ENCODE measurements at places on chromosomes 2 and 18.

GRCh38 chr2:230905448-230906421 lies 19.3 kb downstream of the GPR55 start:
- no peak for DNase-seq

GRCh38 chr18:9062418-9062751 lies 40.1 kb upstream of the NDUFV2 start:
- no peak for DNase-seq

DNA sequence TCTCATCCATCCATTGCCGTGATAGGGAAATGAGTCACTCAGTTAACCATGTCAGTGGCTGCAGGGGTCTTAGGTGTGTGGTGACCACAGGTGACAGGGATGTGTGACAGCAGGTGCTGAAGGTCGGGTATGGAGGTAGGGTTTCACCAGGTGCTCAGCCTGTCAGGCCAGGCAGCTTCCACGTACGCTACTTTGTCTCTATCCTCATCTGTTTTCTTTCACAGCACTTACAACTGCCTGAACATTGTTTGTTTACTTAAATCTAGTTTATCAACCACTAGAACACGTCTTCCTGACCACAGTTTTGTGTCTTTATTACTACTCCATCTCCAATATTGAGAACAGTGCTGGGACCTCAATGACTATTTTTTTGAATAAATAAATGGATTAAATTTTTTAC lies 11.4 kb upstream of the UXS1 start:
- DNase-seq, result no peak

GRCh38 chr2:206543073-206543472 lies 99.2 kb upstream of the FAM237A start:
- DNase-seq, result no peak

DNA sequence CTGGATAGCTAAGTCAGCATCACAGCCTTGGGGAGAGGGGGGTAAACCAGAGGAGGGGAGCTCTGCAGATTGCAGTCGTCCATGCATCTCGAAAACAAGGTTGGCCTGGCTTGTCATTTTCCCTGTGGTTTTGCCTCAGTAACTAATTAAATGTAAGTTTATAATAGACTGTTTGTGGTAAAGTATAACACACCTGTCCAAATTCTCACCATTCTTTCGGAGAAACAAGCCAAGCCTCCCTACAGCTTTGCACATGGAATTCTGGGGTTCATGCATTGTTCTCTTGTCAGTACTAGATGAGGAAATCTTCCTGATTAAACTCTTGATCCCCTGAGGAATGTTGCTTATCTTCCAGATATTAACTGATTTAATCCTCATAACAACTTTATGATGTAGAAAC lies 1065.2 kb upstream of the FAM98A start:
- DNase-seq, result no peak

GRCh38 chr2:215920244-215921100 lies 92.9 kb downstream of the MREG start:
- peak; percentile 74 for DNase-seq

DNA sequence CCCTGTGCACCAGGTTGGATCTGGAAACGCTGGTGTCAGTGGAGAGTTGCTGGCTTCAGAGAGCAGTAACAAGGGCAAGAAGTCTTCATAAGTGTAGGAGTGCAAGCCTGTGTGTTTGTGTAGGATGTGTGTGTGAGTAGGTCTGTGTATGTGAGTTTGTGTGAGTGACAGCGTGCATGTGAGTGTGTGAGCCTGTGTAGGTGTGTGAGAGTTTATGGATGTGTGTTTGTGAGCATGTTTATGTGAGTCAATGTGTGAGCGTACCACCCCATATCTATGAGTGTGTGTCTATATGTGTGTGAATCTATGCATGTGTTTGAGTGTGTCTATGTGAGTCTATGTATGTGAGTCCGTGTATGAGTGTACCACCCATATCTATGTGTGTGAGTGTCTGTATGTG lies 86.5 kb upstream of the ATG16L1 start:
- DNase-seq, result no peak

DNA sequence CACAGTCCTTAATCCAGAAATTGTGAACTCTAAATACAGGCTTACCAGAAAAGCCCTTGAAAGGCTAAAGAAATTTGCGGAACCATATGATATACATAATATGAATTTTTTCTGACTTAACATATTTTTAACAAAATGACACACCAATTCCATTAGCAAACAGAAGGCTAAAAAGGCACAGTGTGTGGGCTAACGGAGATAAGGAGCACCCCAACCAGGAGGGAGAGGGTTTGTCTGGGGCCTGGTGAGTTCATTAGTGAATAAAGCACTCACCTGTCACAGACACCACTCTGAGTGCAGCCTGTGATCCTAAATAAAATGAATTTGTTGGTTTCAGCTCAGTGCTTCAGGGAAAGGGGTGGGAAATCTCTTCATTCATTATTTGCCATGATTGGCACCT lies 2.7 kb upstream of the FECH start:
- DNase-seq, result no peak

DNA sequence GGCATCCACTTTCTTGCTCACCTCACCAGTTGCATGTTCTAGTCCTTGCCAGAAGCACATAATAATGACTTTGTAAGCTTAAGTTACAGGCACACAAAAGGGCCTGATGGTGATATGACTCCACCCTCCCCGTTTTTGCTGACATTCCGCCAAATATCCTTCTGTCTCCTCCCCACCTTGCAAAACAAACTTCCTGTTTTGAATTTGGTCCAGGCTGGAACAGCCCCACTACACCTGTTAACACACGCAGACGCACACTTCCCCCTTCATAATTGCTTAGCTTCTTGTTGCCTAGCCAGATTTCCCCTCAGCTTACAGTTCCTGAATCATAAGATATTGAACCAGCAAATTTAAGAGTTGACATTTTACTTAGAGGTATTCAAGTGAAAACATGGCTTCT lies at the start of gene MGAT5:
MGAT5 (plus strand) TSS at position 269 of the 400 bp plus-strand sequence. CDS start 332 bp downstream, outside the sequence.
- no peak for DNase-seq

- DNase-seq, result no peak
Observed at GRCh38 chr2:95074663-95075439, 46.8 kb downstream of the MRPS5 start.

GRCh38 chr2:151733771-151734672 lies at the start of gene NEB:
NEB (minus strand) TSS chr2:151734476; CDS start chr2:151733156, 1,320 bp downstream.
- no peak for DNase-seq

- DNase-seq, result no peak
Observed at GRCh38 chr2:10002681-10003080, 40.7 kb upstream of the KLF11 start.

DNA sequence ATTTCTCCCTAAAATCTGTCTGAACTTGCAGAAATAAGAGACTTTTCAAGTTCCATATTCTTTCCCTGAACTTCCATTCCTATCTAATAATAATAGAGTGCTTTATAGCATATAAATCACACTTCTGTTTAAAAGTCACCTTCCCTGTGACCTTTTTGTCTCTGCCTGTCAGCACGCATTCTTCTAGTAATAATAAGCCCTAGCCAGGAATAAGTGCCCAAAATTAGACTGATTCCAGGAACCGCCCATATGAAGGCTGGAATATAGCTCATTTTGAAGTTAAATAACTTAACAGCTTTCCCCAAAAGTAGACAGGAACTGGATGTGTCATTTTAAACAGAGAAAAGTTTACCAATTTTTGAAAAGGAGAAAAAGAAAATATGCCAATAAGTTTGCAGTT lies 576.5 kb downstream of the EPHA4 start:
- DNase-seq, result no peak

- DNase-seq, result no peak
Observed at GRCh38 chr2:234038076-234038802, 12.3 kb upstream of the SPP2 start.

DNA sequence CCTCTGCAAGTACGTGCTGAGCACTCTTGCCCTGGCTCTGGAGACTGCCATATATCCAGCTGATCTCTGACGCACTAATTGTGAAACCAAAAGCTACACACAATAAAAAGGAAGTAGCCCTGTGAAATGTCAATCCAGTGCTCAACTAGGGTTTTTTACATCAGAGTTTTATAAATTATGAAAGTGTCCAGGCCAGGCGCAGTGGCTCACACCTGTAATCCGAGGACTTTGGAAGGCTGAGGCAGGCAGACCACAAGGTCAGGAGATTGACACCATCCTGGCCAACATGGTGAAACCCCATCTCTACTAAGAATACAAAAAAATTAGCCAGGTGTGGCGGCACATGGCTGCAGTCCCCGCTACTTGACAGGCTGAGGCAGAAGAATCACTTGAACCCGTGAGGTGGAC lies 24.5 kb upstream of the PEX13 start:
- DNase-seq, result no peak

GRCh38 chr2:201358684-201359083 lies 1.5 kb upstream of the FLACC1 start:
- peak; percentile 73 for DNase-seq

DNA sequence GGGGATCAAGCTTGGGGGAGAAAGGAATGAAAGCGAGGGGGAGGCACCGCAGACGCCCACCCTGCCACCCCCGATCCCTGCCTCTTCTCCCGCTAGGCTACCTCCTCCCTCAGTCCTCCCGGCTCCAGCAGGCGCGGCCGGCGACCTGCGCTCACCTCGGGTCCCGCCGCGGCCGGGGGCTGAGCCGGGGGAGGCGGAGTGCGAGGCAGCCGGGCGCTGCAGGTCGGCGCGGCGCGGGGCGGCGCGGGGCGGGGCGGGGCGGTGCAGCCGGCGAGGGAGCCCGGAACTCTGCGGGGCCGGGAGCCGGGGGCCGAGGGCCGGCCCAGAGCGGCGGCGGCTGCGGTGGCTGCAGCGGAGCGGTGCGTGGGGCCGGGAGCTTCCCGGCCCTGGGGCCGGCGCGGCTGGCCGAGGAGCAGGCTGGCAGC lies 477 bp downstream of the ACVR1 start:
- peak; percentile 57 for DNase-seq

GRCh38 chr18:32822197-32822596 lies 49.4 kb upstream of the KLHL14 start:
- no peak for DNase-seq

- no peak for DNase-seq
Observed at GRCh38 chr2:38905251-38905650, 15.6 kb downstream of the ARHGEF33 start.

- DNase-seq, result no peak
Observed at GRCh38 chr18:13246121-13246520, 27.6 kb downstream of the LDLRAD4 start.

DNA sequence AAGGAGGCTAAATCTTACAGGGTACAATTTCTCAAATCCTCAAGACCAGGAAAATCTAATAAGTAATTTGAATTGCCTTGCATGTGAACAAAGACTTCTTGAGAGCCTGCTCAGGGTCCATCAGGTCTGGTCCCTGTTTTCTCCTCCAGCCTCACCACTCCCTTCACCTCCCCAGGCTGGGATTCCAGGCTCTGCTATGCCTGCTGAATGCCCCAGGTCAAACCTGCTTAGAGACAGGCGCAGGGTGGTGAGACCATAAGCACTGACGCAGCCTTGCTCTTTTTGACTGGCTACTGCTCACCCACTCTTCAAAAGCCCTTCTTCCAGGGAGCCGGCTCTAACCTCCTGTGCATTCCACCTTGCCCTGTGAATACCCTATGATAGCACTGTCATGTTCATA lies 356.4 kb upstream of the ACVR2A start:
- no peak for DNase-seq

DNA sequence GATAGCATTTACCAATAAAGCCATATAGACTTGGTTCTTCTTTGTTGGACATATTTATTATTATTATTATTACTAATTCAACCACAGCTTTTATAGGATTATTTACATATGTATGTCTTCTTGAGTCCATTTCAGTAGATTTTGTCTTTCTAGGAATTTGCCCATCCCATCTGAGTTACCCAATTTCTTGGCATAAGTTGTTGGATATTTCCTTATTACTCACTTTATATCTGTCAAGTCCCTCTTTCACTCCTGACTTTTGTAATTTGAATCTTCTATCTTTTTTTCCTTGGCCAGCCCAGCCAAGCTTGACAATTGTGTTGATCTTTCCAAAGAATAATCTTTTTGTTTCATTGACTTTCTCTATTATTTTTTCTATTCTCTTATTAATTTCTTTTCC lies 543.7 kb downstream of the SUCLG1 start:
- DNase-seq, result no peak

DNA sequence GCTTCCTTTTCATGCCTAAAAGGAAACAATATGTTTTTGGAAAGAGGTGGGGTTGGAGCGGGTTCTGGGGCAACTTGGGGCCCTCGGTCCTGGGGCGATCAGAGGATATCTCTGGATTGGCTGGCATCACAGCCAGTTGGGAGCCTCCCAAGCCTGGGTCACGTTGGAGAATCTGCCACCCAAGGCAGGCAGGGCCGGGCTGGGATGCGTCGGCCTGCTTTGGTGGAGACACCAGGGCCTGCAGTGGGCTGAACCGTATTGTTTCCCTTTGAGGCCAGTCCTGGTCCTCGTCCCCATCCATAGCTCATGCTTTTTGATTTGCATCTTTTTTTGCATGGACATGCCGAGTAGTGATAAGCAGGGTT lies 235.8 kb downstream of the ATAD2B start:
- no peak for DNase-seq

- no peak for DNase-seq
Observed at GRCh38 chr18:40812981-40813515, 1142.0 kb upstream of the PIK3C3 start.

DNA sequence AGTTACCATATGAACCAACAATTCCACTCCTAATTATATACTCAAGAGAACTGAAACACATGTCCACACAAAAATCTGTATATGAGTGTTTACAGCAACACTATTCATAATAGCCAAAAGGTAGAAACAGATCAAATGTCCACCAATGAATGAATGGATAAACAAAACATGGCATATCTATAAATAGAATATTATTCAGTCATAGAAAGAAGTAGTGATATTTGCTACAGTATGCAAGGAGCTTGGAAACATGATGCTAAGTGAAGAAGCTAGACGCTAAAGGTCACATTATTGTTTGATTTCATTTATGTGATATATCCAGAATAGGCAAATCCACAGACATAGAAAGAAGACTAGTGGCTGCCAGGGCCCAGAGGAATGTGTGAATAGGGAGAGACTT lies 92.0 kb downstream of the RTTN start:
- DNase-seq, result no peak

GRCh38 chr2:194004590-194005206 lies 1652.3 kb upstream of the SLC39A10 start:
- no peak for DNase-seq

DNA sequence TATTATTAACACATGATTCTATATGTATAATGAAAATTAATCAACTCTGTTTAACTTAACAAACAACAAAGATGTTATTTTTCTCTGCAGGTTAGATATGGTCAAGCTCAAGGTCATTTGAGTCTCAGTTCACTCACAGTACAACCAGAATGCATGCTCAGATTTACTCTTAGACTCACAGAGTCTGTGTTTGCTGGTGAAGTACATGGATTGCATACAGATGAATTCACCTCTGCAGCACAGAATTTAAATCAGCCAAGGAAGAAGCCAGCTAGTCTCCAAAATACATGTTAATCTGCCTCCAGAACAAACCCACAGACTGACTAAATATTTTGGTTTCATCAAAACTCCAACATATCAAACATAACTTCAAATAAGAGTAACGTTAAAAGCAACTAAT lies 424.5 kb downstream of the RAD51AP2 start:
- no peak for DNase-seq

DNA sequence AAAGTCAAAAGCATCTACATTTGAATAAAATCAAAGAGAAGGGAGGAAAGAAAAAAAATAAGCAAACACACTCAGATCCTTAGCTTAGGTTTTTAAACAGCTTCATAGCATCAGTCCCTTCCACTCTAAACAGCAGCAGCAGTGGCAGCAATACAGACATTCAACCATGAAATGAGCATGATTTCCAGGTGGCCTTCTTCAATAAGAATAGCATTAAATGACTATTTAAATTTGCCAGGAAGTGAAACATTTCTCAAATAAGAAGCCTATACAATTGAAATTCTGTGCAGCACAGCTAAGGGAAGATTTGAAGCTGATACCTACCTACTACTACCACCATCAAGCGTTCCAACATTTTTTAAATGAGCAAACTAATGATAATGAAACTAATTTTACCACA lies 138.1 kb upstream of the REG3G start:
- no peak for DNase-seq

- no peak for DNase-seq
Observed at GRCh38 chr2:219309278-219309677, at the start of gene PTPRN. PTPRN (minus strand) TSS chr2:219309401; CDS start chr2:219309332, 69 bp downstream.

All from ACHN (cell line).